Kidney epithelial cell (primary cell): ENCODE measurements at places on chromosomes 7 and 10.

GRCh38 chr10:17129741-17130140 is at the start of gene CUBN:
TSS of gene CUBN (minus strand) at chr10:17129811. CDS start at chr10:17129765, 46 bp downstream.
- no peak for DNase-seq

DNA sequence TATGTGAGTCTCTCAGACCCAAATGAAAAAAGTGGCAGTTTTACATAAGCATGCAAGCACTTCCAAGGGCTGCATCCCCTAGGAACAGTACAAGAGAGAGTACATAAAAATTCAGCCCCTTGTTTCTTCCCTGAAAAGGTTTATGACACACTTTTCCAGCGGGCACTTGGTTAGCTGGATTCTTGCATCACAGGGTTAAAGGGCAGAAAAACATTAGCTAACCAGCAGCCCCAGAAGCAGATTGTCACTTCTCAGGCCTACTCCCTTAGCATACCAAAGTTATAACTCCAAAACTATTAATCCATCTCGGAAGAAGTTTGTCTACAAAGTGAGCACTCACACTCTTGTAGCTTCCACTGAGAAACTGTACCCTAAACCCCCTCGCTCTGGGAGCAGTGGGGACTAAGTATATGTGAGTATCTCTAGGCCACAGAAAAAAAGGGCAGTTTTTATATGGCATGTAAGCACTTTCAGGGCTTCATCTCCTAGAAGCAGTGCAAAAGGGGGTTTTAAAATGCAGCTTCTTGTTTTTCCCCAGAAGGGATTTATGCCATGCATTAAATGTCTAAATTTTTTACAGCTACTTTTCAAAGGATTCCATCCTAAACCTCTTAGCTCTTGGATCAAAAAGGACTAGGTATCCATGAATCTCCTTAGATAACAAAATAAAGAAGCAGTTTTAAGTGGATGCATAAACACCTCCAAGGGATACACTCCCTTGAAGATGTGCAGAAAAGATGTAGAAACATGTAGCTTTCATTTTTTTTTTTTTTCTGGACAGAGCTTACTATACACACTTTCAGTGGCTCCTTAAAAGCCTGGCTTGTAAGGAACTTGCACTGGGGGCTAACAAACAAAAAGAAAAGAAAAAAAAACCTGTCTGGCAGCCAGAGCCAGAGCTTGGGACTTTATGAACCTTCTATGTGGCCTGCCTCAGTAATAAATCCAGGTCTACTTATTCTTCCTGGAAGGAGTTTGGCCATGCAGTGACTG is 956.7 kb downstream of the CCSER2 start:
- no peak for DNase-seq

DNA sequence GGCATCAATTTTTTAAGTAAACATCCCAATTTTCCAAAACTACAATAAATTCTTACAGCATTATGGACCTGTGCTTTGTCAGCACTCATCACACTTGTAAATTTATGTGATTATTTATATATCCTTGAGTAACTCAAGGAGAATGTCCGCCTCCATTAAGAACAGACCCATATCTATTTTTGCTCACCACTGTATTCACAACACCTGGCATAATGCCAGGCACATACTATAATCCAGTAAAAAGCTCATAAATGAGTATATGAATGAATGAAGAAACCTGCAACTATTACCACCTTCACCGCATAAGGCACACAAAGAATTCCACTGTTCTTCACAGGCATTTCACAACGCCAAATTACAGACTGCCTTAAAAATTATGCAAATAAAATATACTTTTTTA is 46.9 kb downstream of the MINDY3 start:
- DNase-seq = no peak

DNA sequence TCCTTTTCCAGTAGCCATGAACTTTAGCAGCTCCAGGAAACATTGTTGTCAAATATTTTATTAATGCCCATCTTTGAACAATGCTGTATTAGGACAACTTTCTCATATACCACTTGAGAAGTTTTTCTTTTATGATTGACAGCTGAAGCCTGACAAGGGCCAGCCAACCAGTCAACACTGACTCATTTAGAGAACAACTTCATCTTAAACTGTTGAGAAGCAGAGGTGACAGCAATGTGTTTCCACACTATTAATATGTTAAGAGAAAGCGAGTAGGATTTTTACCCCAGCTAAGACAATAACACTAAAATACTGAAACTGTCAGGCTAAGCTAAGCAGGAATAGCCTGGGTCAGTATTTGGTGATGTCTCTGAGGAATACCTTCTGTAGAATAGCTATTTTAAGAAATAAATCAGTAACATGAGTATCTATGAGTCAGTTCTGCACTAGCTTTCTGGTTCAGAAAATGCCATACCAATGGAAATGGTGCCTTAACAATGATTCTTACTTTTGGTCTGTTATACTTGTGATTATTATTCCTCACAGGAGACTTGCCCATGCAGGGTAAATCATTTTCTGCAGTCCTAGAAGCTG is 168.8 kb upstream of the POT1 start:
- no peak for DNase-seq

- DNase-seq = no peak
These were observed 46.0 kb downstream of the ZNRF2 start for GRCh38 chr7:30330134-30331111.

DNA sequence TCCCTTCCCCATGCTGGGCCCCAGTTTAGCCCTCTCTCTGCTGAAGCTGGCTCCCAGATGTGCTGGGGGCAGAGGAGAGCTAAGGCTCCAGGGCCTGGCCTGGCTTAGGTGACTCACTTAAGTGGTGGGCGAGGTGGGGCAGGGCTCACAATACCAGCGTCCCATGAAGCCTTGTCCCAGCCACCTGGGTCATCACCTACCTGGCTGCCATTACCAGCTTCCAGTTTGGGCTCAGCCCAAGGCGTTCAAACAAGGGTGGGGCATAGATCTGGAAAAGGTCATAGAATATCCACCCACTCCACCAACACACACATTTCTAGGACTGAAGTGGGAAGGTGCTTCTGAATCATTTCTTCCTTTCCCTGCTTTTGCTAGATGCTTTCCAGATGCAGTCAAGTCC is 8.3 kb downstream of the KAZALD1 start:
- no peak for DNase-seq

GRCh38 chr10:88682491-88682890 is 18.2 kb downstream of the LIPF start:
- no peak for DNase-seq

GRCh38 chr7:92582948-92583347 is 7.2 kb downstream of the FAM133B start:
- no peak for DNase-seq

GRCh38 chr10:86936661-86937501 is 20.5 kb downstream of the MMRN2 start:
- no peak for DNase-seq

- no peak for DNase-seq
These were observed 49.1 kb downstream of the MTURN start for GRCh38 chr7:30183749-30184369.

DNA sequence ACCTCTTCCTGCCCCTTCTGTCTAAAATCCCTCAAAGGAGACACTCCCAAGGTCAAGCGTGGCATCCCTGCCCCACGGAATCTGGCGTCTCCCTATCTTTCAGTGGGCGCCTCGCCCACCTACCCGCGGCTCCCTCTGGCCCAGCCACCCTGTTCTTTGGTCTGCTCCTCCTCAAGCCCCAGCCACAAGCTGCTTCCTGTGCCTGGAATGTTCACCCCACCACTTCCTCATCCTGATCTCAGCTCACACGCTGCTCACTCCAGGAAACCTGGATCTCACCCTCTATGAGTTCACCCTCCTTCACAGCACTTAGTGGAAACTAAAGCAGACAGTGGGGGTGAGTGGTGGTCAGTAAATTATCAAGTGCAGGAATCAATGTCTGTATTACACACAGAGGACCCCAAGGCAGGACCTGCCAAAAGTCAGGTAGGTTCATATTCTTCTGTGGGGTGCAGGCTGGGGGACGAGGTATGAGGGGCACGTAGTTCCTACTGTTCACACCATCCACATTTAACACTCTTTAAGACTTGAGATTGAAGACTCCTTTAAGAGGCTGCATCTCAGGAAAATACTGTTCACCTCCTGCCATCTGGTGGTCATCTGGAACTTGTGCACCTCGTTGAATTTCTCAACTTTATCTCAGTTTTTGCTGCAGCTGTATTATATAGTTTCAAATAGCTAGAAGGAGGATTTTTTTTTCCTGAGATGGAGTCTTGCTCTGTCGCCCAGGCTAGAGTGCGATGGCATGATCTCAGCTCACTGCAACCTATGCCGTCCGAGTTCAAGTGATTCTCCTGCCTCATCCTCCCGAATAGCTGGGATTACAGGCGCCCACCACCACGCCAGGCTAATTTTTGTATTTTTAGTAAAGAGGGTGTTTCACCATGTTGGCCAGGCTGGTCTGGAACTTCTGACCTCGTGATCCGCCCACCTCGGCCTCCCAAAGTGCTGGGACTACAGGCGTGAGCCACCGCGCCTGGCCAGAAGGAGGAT is 166.6 kb downstream of the ARHGAP21 start:
- peak; percentile 26 for DNase-seq

GRCh38 chr10:61961278-61961677 is 59.8 kb downstream of the ARID5B start:
- DNase-seq = no peak

GRCh38 chr7:133365917-133366316 is 113.0 kb downstream of the EXOC4 start:
- DNase-seq = no peak

DNA sequence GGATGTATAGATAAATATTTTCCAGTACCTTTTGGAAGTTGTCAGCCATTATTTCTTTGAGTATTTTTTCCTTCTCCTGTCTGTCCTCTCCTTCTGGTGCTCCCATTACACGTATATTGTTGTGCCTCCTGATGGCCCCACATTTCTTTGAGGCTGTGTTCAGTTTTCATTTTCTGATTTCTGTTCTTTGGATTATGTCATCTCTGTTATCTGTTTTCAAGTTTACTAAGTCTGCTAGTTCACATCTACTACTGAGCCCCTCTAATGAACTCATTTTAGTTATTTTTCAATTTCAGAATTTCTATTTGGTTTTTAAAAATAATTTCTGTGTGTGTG is 16.3 kb downstream of the RBM33 start:
- no peak for DNase-seq

DNA sequence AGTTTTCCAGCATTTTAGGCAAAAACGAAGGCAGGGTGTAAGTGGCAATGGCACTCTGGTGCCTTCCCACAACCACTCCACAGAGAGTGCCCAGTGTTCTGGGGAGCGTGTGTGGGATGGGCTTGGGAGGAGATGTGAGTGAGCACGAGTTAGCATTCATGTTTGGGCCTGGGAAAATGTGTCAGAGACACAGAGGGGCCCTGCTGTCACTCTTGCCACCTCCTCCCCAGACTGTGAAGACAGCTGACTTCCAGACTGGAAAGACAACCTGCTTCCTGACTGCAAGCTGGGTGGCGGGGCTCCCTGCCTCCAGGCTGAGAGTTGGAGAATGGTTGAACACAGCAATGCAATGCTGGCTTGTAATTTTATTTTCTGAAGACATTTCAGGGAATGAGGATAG is 454.5 kb upstream of the ZMIZ1 start:
- no peak for DNase-seq

DNA sequence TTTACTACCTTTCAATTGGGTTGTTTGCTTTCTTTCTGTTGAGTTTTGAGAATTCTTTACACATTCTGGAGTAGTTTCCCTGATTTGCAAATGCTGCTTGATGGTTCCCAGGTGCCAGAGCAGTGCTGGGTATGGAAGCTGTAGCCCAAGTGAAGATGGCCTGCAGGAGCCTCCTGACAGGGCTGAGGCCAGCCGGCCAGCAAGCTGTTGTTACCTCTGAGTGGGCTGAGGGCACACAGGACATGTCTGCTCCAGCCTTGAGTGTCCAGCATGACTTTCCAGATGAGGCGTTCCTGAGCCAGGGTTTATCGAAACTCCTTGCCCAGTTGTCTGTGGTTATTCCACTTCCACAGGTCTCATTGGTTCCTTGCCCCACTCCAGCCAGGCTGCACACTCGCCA is 164.6 kb upstream of the TNS3 start:
- DNase-seq = no peak

DNA sequence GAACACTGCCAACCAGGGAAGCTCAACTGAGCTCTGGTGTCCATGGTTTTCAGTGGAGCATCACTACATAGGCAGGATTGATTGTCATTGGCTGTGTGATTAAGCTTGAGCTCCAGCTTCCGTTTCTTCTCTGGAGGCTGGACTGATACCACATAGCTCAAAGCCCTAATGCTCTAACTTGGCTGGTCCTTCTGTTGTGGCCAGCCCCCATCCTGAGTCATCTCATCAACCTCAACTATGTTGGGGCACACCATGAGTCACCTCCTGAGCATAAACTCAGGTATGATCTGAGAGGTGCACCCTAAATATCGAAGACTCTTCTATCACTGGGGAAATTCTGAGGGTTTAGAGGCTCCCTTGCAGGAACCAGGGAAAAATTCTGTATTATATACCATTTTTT is 114.5 kb upstream of the INHBA start:
- DNase-seq = peak; percentile 9

GRCh38 chr10:62354916-62355315 is 19.3 kb upstream of the ZNF365 start:
- DNase-seq = no peak

- no peak for DNase-seq
These were observed 88.1 kb upstream of the PDCD4 start for GRCh38 chr10:110783509-110784107.

- no peak for DNase-seq
These were observed 35.2 kb downstream of the GBF1 start for GRCh38 chr10:102280397-102281101.

DNA sequence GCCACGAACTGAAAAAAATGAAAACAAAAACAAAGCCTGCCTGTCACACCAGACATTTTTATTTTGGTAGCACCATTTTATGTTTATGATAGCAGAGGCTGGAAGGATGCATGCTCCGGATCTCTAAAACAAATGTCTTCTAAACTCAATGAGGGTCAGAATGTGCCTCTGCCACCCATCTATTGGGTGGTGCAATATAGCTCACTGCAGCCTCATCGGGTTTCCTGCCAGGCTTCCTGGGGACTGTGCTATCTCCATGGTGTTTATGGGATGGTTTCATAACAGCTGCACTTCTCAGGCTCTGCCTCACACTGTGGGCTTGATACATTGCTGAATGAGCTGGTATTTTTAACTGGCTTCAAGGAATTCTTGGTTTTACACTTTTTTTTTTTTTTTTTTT is 94.4 kb downstream of the ITIH5 start:
- no peak for DNase-seq

- DNase-seq = no peak
These were observed 209.3 kb downstream of the SDK1 start for GRCh38 chr7:3510101-3511020.

GRCh38 chr10:123526356-123527064 is 139.6 kb upstream of the GPR26 start:
- DNase-seq = no peak

DNA sequence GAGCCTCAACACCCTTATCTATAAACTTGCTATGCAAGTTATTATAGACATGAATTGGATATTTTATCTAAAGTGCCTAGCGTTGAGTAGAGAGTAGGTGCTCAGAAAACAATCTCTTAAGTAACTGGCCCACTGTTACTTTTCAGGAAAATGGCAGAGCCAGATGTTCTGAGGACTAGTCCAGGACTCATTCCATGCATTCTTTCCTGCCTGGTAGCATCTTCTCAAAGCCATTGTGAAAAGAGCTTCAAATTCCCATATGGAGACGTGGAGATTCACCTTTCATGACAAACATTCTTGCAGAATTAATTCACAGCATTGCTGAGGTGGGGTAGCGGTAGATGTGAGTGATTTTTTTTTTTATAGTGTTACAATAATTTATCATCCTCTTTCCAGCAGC is 35.9 kb upstream of the ITPRID1 start:
- no peak for DNase-seq
